Mononuclear cell (primary cell): ENCODE measurements at places on chromosomes 2 and 18. TPM values are rescaled to one million over a fixed set of nuclear protein-coding genes. Genes with fewer than 3 reads are reported as not detected.

ZFP36L2 gene
- 144 TPM for total RNA-seq

GREB1L gene
- under 0.01 TPM for total RNA-seq

SAG gene
- 0.21 TPM for total RNA-seq

SCG2 gene
- 0.42 TPM for total RNA-seq

GREB1 gene
- total RNA-seq, result 0.10 TPM

ZBTB7C gene
- not detected for total RNA-seq

CWC22 gene
- 12.7 TPM for total RNA-seq

EPG5 gene
- 44.0 TPM for total RNA-seq

EVA1A gene
- total RNA-seq, result 0.84 TPM

SERPINB4 gene
- total RNA-seq, result not detected

RMND5A gene
- total RNA-seq, result 47.1 TPM

POTEE gene
- total RNA-seq, result not detected

TWIST2 gene
- 0.21 TPM for total RNA-seq

ERICH2 gene
- total RNA-seq, result not detected

KIAA2012 gene
- total RNA-seq, result not detected

HOXD9 gene
- total RNA-seq, result not detected

ACKR3 gene
- total RNA-seq, result 2.7 TPM

TMEM198 gene
- not detected for total RNA-seq

ANKRD30B gene
- not detected for total RNA-seq

MC4R gene
- not detected for total RNA-seq

SLC4A3 gene
- total RNA-seq, result 0.10 TPM

DARS1 gene
- total RNA-seq, result 65.5 TPM

CDK15 gene
- total RNA-seq, result not detected
